ENCODE measurements at places on chromosomes 7 and 10. TPM values are rescaled to one million over a fixed set of nuclear protein-coding genes. Genes with fewer than 3 reads are reported as not detected.

ZPBP gene
- total RNA-seq, result 0.17 TPM

TMEM140 gene
- total RNA-seq, result 22.3 TPM

CHRM2 gene
- 1.2 TPM for total RNA-seq

GLUD1 gene
- total RNA-seq, result 434 TPM

ACBD7 gene
- total RNA-seq, result 0.37 TPM

CALML3 gene
- not detected for total RNA-seq

CCDC3 gene
- total RNA-seq, result 6.5 TPM

ACTL6B gene
- not detected for total RNA-seq

GRCh38 chr7:26135076-26135475 lies 16.9 kb upstream of the NFE2L3 start:
- no peaks in the 10 kb centered on the region for H3K4me1 ChIP-seq
- no peaks in the 10 kb centered on the region for H3K27me3 ChIP-seq
- no peak overlapping the region for H3K4me3 ChIP-seq
- no peak for DNase-seq

DNA sequence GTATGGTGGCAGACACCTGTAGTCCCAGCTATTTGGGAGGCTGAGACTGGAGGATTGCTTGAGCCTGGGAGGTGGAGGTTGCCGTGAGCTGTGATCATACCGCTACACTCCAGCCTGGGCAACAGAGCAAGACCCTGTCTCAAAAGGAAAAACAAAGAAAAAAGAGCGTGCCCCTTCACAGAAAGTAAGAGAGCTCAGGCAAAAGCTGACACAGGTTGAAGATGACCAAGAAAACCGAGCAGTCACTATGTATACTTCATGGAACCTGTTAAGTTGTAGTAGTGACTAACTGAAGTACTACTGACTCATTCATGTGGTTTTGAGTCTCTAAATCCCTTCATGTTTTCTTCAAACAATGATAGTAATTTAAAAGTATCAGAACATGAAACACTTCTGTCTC lies 1.2 kb upstream of the PRRT4 start:
- H3K27me3 ChIP-seq, result no peaks in the 10 kb centered on the region
- H3K27ac ChIP-seq, result no peak overlapping the region
- H3K4me3 ChIP-seq, result no peak overlapping the region
- peaks cover 7% of the 10 kb centered on the region for H3K4me1 ChIP-seq
- no peak for DNase-seq

GRCh38 chr7:17236603-17237002 lies 61.8 kb upstream of the AHR start:
- DNase-seq, result no peak
- peaks cover 15% of the 10 kb centered on the region for H3K4me1 ChIP-seq
- H3K27me3 ChIP-seq, result peaks cover 3% of the 10 kb centered on the region

DNA sequence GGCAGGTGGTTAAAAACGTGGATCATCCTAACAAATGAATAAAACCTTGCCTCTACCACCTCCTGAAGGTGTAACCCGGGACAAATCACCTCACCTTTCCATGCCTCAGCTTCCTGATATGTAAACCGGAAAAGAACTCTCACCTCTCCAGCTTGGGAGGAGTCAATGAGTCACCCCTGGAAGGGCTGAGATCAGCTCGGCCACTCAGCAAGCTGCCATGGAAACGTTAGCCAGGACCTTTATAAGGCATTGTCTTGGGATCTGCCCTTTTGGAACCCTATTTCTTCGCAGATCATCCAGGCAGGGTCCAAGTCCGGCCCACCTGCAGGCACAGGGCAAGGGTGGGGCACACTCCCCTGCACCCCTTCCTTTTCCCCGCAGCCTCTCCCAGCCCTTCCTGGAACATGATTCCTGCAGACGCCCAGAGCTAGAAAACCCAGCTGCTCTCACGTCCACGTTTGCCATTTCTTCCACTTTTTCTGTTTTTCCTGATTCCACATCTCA lies 81.6 kb upstream of the PFKP start:
- H3K36me3 ChIP-seq, result no peaks in the 10 kb centered on the region
- H3K4me3 ChIP-seq, result no peak overlapping the region
- DNase-seq, result no peak

GRCh38 chr7:26390016-26390415 lies 98.4 kb downstream of the SNX10 start:
- no peak overlapping the region for H3K27ac ChIP-seq
- H3K36me3 ChIP-seq, result no peaks in the 10 kb centered on the region
- no peaks in the 10 kb centered on the region for H3K27me3 ChIP-seq
- H3K4me1 ChIP-seq, result no peaks in the 10 kb centered on the region

DNA sequence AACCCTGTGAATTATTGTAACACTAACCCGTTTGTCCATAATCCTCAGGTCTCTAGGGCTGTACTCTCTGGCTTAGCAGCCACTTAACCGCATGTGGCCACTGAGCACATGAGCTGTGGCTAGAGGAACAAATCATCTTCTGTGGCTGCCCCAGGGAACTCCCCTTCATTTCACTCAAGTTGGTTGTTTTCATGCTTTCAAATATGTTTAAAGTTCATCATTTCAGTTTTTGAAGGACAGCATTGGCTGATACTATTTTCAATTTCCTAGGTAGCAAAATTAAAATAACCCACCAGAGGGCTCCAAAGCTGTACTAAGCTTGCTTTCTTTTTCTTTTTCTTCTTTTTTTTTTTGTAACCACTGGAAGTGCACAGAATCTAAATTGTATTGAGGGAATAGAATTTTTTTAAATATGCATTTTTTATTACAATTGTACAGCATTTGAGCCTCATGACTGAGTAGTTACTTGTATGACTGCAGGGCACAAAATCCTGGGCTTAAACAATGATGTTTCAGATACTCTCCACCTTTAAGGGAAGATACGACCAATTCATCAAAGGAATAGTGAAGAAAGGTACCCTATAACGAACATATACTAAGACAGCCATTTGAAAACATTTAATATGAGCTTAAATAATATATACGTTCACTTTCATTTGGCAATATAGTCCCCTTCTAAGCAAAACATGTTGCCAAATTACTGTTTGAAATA lies 38.6 kb downstream of the MRC1 start:
- H3K27ac ChIP-seq, result no peak overlapping the region
- DNase-seq, result no peak
- no peaks in the 10 kb centered on the region for H3K27me3 ChIP-seq
- H3K36me3 ChIP-seq, result no peaks in the 10 kb centered on the region
- no peak overlapping the region for H3K4me3 ChIP-seq
- H3K4me1 ChIP-seq, result no peaks in the 10 kb centered on the region

GRCh38 chr7:100668069-100668449 lies 5.5 kb upstream of the GNB2 start:
- no peak overlapping the region for H3K27ac ChIP-seq
- H3K4me3 ChIP-seq, result no peak overlapping the region
- H3K36me3 ChIP-seq, result no peaks in the 10 kb centered on the region
- H3K27me3 ChIP-seq, result no peaks in the 10 kb centered on the region
- no peaks in the 10 kb centered on the region for H3K4me1 ChIP-seq

DNA sequence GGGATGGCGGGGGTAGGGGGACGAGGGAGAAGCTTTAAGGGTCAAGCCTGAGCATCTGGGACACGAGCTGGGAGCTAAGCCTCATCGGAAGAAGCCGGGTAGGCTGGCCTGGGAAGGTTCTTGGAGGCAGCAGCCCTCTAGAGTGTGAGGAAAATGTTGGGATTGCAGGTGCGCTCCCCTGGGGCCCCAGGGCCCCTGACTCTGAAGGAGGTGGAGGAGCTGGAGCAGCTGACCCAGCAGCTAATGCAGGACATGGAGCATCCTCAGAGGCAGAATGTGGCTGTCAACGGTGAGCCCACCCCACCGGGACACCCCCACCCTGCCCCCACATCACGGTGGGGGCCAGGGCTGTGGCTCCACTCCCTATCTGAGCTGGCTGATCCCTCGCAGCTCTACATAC lies 6.9 kb downstream of the ZYX start:
- H3K4me1 ChIP-seq, result peaks cover 24% of the 10 kb centered on the region
- no peak for DNase-seq
- H3K27ac ChIP-seq, result no peak overlapping the region

DNA sequence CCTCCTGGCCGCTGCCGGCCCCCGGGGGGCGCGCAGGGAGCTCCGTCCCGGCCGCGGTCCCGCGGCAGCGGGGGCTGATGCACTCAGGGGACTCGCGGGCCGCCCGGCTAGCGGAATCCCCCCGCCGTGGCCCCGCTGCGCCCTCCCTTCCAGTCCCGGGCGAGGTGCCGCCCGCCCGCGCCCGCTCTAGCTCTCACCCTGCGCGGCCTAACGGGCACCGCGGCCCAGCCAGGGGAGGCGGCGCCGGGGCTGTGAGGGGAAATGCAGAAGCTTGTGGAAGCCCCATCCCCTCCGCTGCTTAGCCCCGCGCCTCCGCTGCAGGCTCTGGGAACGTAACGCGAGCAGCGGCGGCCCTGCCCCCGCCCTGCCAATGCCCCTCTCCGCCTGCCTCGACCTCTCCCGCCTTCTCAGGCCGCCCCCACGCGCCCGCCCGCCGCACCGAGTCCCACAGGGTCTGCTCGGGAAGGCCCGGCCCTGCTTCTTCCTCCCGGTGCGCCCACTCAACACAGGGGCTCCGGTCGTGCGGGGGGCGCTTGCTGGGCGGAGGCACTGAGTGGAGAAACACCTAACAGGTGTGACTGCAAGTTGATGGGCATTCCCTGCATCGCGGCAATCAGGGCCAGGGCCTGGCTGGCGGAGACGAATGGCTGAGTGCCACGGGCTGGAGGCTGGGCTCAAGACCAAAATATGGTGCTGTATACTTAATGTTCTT lies 384 bp upstream of the TMEM229A start:
- no peak overlapping the region for H3K4me3 ChIP-seq
- no peak for DNase-seq
- no peaks in the 10 kb centered on the region for H3K36me3 ChIP-seq
- no peak overlapping the region for H3K27ac ChIP-seq
- H3K27me3 ChIP-seq, result peaks cover 4% of the 10 kb centered on the region
- peaks cover 16% of the 10 kb centered on the region for H3K4me1 ChIP-seq

DNA sequence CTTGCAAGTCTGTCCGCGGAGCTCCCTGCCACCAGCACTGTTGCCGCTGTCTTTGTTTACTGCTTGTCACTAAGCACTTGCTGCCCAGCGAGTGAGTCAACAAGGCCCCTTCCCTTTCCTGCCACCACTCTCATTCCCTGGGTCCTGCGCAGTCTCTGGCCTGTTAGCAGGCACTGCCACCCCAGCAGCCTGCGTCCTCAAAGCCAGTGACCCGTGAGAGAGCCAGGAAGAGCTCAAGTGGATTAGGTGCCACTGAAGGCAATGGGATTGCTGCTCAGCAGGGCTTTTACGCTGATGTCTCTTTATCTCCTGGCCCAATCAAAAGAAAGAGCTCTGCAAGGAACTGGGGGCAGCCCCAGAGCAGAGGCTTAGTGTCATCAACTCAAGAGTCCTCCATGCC lies at the start of gene FRMPD2:
Gene FRMPD2 (minus strand): TSS at position 61 of the 400 bp plus-strand sequence. CDS start 129 bp downstream, outside the sequence.
- H3K4me1 ChIP-seq, result no peaks in the 10 kb centered on the region
- H3K36me3 ChIP-seq, result no peaks in the 10 kb centered on the region

GRCh38 chr7:25844102-25844870 lies 307.7 kb upstream of the NFE2L3 start:
- H3K4me3 ChIP-seq, result no peak overlapping the region
- no peaks in the 10 kb centered on the region for H3K36me3 ChIP-seq

DNA sequence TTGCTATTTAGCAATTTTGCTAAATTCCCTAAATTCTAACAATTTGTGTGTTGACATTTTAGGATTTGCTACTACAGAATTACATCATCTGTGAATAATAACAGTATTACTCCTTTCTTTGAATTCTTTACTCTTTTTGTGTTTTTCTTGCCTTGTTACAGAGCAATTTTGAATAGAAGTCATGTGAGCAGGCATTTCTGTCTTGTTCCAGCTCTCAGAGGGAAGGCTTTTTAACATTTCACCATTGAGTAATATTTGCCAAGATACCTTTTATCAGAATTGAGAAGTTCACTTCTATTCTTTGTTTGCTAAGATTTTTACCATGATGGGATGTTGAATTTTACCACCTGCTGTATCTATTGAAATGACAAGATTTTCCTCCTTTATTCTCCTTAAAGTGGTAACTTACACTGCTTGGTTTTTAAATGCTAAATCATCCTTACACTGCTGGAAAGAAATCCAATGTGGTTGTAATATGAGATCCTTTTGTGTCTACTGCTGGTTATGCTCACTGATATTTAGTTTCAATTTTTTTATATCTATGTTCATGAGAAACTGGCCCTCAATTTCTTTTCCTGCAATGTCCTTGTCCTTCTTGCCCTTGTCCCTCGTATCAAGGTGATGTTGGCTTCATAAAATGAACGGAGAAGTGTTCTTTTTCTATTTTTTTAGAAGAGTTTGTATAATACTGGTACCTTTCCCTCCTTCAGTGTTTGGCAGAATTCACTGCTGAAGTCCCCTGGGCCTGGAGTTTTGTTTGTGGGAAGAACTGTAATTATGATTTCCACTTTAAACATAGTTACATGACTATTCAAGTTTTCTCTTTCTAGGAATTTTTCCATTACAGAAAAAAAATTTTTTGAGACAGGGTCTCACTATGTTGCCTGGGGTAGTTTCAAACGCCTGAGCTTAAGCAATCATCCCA lies 50.3 kb upstream of the ATP6V0A4 start:
- no peaks in the 10 kb centered on the region for H3K27me3 ChIP-seq
- no peaks in the 10 kb centered on the region for H3K36me3 ChIP-seq
- no peak overlapping the region for H3K4me3 ChIP-seq
- no peak overlapping the region for H3K27ac ChIP-seq

DNA sequence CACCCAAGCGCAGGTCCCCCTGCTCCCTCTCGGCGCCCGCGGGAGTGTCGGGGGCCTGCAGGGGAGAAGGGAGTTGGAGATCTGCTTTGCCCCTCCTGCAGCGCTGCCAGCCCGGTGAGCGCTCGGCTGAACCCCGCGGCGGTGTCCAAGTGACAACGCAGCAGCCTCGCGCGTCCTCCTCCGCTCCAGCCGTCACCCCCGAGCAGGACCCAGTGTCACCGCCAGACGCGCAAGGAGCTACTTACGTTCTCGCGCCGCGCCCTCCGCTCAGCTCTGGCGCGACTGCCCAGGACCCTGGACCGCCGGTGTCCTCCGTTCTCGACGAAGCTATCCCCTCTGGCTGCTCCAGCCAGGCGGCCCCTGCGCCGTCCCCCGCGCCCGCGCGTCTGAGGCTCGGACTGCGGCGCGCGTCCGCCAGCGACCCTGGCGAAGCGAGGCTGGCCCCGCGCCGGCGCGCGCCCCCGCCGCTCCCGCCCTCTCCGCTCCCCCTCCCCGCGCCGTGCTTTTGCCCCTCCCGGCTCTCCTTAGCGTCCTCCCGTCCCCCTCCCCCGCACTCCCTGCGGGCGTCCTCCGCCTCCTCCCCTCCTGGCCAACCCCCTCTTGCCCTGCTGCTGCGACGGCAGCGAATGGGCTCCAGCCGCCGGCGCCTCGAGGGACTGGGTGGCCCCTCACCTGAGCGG lies at the start of gene NRCAM:
Gene NRCAM (minus strand): TSS at position 439 of the 680 bp plus-strand sequence. CDS start 216,372 bp downstream, outside the sequence.
- no peak within 1 kb of the TSS for H3K4me3 ChIP-seq
- DNase-seq, result peak; percentile 52
- no peaks in the 10 kb centered on the region for H3K36me3 ChIP-seq

- H3K4me3 ChIP-seq, result no peak overlapping the region
- H3K4me1 ChIP-seq, result peaks cover 37% of the 10 kb centered on the region
- H3K36me3 ChIP-seq, result peaks cover 37% of the 10 kb centered on the region
- H3K27ac ChIP-seq, result no peak overlapping the region
- no peak for DNase-seq
- no peaks in the 10 kb centered on the region for H3K27me3 ChIP-seq
Observed at GRCh38 chr7:47369736-47370135, 212.2 kb downstream of the TNS3 start.
